ENCODE measurements at places on chromosomes 2 and 18.
A peak's percentile ranks its signal among the peaks of the same experiment; 100 is the strongest.

DNA sequence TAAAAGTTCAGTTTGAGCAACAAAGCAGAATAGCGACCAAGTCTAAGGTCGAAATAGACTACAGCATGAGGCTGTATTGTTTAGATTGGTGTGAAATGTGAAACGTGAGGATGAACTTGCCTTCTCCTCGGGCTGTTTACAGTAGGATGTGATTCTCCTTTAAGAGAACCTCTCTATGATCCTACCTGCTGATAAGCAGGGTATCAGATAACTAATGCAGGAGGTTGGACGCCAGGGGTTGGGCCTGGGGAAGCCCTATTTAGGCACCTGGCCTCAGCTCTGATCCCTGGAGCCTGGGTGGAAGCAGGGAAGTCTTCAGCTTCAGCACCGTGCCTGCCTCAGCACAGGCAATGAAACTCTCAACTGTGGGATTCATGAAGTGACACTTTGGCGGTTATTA, 11.4 kb downstream of the CRYGD start:
- no peak for DNase-seq

GRCh38 chr2:120613742-120614571, 121.7 kb upstream of the GLI2 start:
- no peak for DNase-seq

DNA sequence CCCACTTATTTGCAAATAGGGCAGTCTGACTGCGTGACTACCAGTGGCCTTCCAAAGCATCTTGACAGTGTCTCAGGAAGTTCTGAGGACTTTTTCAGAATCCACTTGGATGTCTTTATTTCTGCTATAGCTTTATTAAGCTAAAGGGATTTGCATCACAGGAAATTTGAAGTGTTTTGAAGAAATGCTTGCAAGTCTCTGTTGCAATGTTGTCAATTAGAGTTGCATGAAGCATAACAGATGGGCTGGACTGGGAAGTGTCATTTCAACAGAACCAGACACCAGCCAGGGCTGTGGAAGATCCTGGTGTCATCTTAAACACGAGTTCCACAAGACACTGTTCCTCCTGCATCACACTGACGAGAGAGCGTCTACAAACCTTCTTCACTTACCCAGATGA, 224.5 kb downstream of the EN1 start:
- no peak for DNase-seq

GRCh38 chr18:48543228-48543627, 4.4 kb downstream of the CTIF start:
- peak; percentile 8 for DNase-seq

GRCh38 chr18:37783771-37784170, 218.2 kb upstream of the CELF4 start:
- no peak for DNase-seq

DNA sequence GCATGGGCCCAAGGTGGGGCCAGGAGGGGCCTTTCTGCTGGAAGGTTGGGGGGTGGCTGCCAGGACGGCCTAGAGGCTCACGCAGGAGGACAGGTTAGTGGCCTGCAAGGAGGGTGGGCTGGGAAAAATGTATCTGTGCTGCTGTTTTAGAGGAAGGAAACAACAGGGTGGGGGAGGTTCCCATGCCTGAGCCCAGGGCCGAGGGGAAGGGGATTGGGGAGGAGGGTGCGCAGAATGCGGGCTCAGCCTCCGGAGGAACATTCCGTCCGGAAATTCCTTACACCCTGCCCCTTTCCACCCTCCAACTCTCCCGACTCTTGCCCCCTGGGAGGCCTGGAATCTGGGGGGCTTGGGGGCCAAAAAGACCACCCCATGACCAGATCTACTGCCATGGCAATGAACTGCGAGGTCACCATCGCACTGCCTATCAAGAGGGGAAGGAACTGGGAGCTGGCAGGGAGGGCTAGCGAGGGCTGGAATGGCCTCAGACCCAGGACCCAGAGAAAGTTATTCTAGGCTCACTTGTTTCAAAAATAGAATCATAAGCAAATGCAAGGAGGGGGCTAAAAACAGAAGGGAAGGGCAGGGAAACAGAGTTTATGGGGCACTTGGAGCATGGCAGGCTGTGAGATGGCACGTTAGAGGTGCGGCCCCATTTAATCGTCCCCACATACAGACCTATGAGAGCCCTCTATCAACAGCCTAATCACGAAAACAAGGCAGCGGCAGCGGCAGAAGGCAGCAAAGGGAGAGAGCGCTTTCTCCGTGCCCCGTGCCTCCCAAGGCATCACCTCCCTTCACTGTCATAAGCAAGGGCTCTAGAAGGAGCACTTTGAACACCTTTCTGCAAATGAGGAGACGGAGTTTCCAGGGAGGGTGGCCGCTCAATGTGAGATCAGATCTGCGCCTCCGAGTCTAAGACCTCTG, 90.4 kb downstream of the TNS1 start:
- DNase-seq, result no peak

- no peak for DNase-seq
These were observed 143.1 kb downstream of the KCTD1 start for GRCh38 chr18:26405190-26405801.

All from stimulated activated CD4-positive, alpha-beta T cell treated with anti-CD3 and anti-CD28 coated beads, Interleukin-1b, Interleukin-23, amount 100 ng/mL, for 24 hours (primary cell).